HCT116 (cell line): ENCODE measurements at places on chromosomes 3 and 15.
A peak's percentile ranks its signal among the peaks of the same experiment; 100 is the strongest.

DNA sequence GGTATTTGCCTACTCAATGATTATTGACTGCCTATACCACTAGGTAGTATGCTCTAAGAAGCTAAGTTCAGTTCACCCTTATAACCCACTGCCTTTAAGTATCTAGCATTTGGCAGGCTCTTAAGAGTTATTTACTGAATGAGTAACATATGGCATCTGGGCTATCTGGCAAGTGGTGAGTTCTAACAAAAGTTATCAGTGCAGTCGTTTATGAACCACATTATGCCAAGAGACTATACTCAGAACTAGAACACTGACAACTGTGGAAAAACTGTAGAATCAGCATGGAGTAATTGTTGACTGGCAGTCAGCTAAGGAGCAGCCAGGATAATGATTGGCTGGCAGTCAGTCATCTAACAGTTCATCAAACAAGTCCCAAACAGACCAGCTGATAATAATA, 25.8 kb downstream of the RAF1 start:
- H3K4me1 ChIP-seq: no peaks in the 10 kb centered on the region
- H3K27me3 ChIP-seq: no peaks in the 10 kb centered on the region
- H3K4me3 ChIP-seq: no peak overlapping the region
- H3K36me3 ChIP-seq: no peaks in the 10 kb centered on the region

DNA sequence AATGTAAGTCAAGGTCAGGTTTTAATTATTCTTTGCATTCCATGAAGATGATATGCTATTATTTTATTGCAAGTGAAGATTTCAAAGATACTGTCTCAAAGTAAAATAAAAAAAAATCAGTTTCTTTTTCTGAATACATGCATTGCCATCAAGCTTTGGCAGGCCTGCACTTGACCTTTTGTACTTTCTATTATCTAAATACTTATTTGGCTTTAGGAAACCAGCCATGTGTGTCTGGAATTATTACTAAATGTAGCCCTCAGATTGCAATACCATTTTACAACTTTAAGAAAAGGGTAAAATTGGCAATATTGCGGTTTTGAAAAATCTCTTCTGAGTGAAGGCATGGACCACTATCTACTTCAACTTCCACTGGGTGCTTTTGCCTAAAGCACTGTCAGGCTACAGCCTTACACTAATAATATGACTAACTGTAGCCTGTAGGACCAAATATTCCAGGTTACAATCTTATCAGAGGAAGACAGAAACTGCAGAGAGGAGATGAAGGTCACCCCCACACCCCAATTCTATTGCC, 349.4 kb upstream of the DCBLD2 start:
- no peaks in the 10 kb centered on the region for H3K4me1 ChIP-seq
- H3K36me3 ChIP-seq: no peaks in the 10 kb centered on the region
- no peak overlapping the region for H3K4me3 ChIP-seq
- H3K27me3 ChIP-seq: peaks cover 45% of the 10 kb centered on the region
- DNase-seq: no peak
- H3K27ac ChIP-seq: no peak overlapping the region

- H3K36me3 ChIP-seq: no peaks in the 10 kb centered on the region
- DNase-seq: no peak
- peaks cover 5% of the 10 kb centered on the region; the same call in 1 of the 2 replicates for H3K4me1 ChIP-seq
- peak overlapping the region; percentile 94 for H3K27ac ChIP-seq
- peak overlapping the region; percentile 71 for H3K4me3 ChIP-seq
These were observed 850 bp downstream of the SUCLG2 start for GRCh38 chr3:67653425-67654098.

GRCh38 chr3:73727117-73727821, 102.5 kb upstream of the PDZRN3 start:
- DNase-seq: no peak
- H3K4me1 ChIP-seq: no peaks in the 10 kb centered on the region
- no peaks in the 10 kb centered on the region for H3K27me3 ChIP-seq
- H3K27ac ChIP-seq: no peak overlapping the region

- no peak for DNase-seq
- no peaks in the 10 kb centered on the region for H3K4me1 ChIP-seq
- H3K36me3 ChIP-seq: no peaks in the 10 kb centered on the region
- no peak overlapping the region for H3K27ac ChIP-seq
- H3K4me3 ChIP-seq: no peak overlapping the region
- H3K27me3 ChIP-seq: peaks cover 16% of the 10 kb centered on the region; the same call in 1 of the 2 replicates
These were observed 402.2 kb downstream of the EPHB1 start for GRCh38 chr3:135197246-135197645.

- H3K27me3 ChIP-seq: no peaks in the 10 kb centered on the region
- H3K36me3 ChIP-seq: peaks cover 67% of the 10 kb centered on the region
- DNase-seq: no peak
These were observed 11.8 kb downstream of the SSR3 start for GRCh38 chr3:156543043-156543555.

- H3K4me1 ChIP-seq: peaks cover 4% of the 10 kb centered on the region
- no peak overlapping the region for H3K4me3 ChIP-seq
- no peaks in the 10 kb centered on the region for H3K36me3 ChIP-seq
- H3K27me3 ChIP-seq: no peaks in the 10 kb centered on the region
- no peak overlapping the region for H3K27ac ChIP-seq
These were observed 133.5 kb upstream of the TBL1XR1 start for GRCh38 chr3:177330779-177331178.

DNA sequence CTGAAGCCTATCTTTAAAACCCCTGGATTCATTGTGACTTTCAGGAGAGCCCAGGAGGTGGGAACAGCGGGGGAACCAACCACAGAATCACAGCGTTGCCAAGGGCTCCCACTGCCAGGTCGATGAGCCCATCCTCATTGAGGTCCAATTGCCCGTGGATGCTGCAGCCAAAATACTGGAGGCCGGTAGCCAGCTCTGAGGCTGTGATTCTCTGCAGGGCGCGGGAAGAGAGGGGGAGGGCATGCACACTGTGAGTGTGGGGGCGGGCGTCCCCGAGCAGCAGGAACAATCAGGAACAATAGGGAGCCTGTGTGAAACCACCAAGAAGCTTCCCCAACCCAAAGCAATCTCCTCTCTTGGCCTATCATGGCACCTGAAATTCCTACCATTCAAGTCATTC, 53.4 kb downstream of the FEM1B start:
- no peaks in the 10 kb centered on the region for H3K4me1 ChIP-seq
- no peaks in the 10 kb centered on the region for H3K36me3 ChIP-seq

DNA sequence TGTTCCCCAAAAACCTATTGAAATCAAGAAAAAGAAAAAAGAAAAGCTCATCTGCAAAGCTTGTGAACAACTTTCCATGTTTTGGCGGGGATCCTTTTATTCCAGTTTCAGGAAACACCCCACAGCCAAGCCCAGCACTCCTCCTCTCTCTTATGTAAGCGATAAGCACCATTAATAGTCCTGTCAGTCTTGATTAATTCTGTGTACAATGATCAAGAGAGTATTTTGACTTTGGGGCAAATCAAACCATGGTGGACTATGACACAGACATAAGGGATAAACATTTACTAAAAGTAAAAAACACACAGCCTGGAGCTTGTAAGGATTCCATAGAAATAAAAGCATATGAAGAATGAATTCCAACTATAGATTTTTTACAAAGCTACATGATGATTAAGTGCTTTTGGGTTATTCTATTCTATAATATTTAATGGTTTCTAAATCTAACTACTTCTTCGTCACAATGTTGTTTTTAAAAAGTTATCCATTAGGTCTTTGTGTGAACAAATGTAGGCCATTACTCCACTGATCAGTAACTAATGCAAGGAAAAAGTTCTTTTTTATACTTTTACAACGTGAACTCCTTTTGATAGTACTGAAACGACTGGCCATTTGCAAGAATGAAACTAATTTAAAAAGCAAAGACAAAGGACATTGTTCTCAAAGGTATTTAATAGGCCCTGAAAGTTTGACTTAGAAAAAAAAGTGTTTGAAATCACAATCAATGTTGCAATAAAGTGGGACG, 106.5 kb downstream of the KCNAB1 start:
- H3K4me1 ChIP-seq: no peaks in the 10 kb centered on the region
- DNase-seq: no peak
- no peaks in the 10 kb centered on the region for H3K27me3 ChIP-seq
- H3K27ac ChIP-seq: no peak overlapping the region
- no peak overlapping the region for H3K4me3 ChIP-seq

DNA sequence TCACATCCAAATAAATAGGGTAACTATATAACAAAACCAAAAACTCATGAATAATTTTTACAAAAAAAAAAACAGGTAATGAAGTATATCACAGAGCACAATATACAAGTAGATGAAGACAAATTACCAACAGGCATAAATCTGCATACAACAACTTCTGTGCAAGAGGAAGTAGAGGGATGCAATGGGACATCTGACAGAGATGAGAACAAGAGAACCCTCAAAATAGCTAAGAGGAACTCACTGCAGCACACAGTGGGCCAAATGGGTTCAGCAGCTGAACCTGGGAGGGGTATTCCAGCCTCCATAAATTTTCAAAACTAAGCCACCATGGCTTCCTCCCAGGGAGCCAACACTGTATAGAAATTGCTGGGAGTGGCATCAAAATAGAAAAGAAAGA, 9.6 kb upstream of the BTLA start:
- no peaks in the 10 kb centered on the region for H3K4me1 ChIP-seq
- no peaks in the 10 kb centered on the region for H3K36me3 ChIP-seq
- H3K27ac ChIP-seq: no peak overlapping the region
- no peaks in the 10 kb centered on the region for H3K27me3 ChIP-seq

- H3K36me3 ChIP-seq: peaks cover 2% of the 10 kb centered on the region; the same call in 1 of the 2 replicates
- no peak for DNase-seq
- no peak overlapping the region for H3K4me3 ChIP-seq
- H3K27ac ChIP-seq: no peak overlapping the region
- H3K4me1 ChIP-seq: peaks cover 11% of the 10 kb centered on the region
These were observed 15.7 kb upstream of the KIF23 start for GRCh38 chr15:69398491-69398891.

DNA sequence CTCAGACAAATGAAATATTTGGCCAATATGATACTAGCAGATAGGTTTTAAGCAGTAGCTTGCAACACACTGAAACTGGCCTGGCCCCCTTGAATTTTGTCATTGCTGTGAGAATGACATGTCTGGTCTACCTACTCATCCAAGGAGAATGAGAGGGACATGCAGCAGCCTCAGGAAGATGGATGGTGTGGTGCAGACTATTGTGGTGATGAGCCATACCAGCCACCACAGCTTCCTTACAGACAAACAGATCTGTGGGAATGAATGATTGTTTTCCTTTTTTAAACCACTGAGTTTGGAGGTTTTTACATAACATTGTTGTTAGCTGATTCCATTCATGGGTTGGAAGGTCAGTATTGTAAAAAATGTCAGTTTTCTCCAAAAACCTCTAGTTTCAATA, 133.7 kb upstream of the POU1F1 start:
- H3K4me1 ChIP-seq: no peaks in the 10 kb centered on the region
- DNase-seq: no peak
- no peak overlapping the region for H3K27ac ChIP-seq
- H3K4me3 ChIP-seq: no peak overlapping the region
- no peaks in the 10 kb centered on the region for H3K36me3 ChIP-seq
- no peaks in the 10 kb centered on the region for H3K27me3 ChIP-seq

DNA sequence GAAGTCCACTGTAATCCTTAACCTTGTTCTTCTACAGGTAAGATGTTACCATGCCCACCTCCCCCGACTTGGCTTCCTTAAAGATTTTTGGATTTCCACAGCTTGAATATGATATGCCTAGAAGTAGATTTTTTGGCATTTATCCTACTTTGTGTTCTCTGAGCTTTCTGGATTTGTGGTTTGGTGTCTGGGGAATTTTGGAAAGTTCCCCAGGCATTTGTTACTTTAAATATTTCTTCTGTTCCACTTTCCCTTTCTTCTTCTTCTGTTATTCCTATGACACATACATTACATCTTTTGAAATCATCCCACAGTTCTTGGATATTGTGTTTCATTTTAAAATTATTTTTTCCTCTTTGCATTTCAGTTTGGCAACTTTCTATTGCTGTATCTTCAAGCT, 122.1 kb upstream of the TMEM108 start:
- H3K27me3 ChIP-seq: peaks cover 22% of the 10 kb centered on the region
- no peak overlapping the region for H3K4me3 ChIP-seq
- no peaks in the 10 kb centered on the region for H3K4me1 ChIP-seq
- H3K36me3 ChIP-seq: no peaks in the 10 kb centered on the region
- H3K27ac ChIP-seq: no peak overlapping the region
- no peak for DNase-seq

DNA sequence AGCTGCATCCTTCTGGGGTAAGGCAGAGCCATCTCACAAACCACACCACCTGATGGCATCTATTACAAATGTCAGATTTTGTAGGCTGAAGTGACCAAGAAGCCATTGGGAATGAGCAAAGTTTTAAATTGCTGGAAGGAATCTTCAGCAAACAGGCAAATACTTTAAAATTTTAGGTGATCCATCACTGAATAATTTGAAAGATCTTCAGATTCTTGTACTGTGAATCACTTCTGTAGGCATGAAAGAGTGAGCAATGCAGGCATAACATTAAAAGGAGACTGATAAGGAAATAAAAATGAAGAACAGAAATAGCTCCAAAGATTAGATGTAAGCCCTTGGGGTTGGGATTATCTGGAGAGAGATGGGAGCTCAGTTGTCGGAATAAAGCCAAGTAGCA, 36.0 kb upstream of the ALDH1L1 start:
- H3K27ac ChIP-seq: no peak overlapping the region
- no peaks in the 10 kb centered on the region for H3K36me3 ChIP-seq
- DNase-seq: no peak
- H3K4me3 ChIP-seq: no peak overlapping the region
- peaks cover 31% of the 10 kb centered on the region for H3K4me1 ChIP-seq

- peaks cover 23% of the 10 kb centered on the region for H3K4me1 ChIP-seq
- no peak overlapping the region for H3K4me3 ChIP-seq
- H3K27ac ChIP-seq: no peak overlapping the region
- no peaks in the 10 kb centered on the region for H3K27me3 ChIP-seq
These were observed 156.6 kb upstream of the IL12A start for GRCh38 chr3:159832024-159832423.

GRCh38 chr3:61008153-61008997, 242.9 kb downstream of the FHIT start:
- H3K4me3 ChIP-seq: no peak overlapping the region
- H3K27ac ChIP-seq: no peak overlapping the region
- H3K4me1 ChIP-seq: no peaks in the 10 kb centered on the region
- no peak for DNase-seq

- no peak overlapping the region for H3K4me3 ChIP-seq
- no peaks in the 10 kb centered on the region for H3K27me3 ChIP-seq
These were observed 21.4 kb downstream of the LMCD1 start for GRCh38 chr3:8523041-8523440.

DNA sequence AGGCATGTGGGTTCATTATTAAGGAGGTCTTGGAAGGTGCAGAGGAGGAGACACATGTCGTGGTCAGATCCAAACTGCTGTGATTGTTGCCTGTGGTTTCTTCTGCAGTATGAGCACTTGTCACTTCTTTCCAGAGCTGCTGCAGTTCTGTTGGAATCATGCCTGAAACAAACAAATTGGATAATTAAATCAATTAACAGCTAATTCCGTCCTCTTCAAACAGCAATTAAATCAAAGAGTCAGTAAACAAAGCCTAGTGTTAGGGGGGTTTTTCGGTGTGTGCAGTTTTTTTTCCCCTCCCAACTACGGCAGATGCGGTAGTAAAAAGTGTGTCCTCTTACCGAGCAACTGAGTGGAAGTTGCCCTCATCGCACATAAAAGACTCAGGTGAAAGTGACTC, 542.2 kb downstream of the FOXP1 start:
- H3K4me3 ChIP-seq: no peak overlapping the region
- no peaks in the 10 kb centered on the region for H3K4me1 ChIP-seq
- H3K36me3 ChIP-seq: no peaks in the 10 kb centered on the region
